ENCODE measurements at places on chromosomes 4 and X.
A peak's percentile ranks its signal among the peaks of the same experiment; 100 is the strongest.

- DNase-seq, result no peak
Observed at GRCh38 chr4:76637712-76638361, 202.8 kb downstream of the SHROOM3 start.

GRCh38 chr4:94240384-94240783 lies 32.7 kb downstream of the SMARCAD1 start:
- DNase-seq, result no peak

DNA sequence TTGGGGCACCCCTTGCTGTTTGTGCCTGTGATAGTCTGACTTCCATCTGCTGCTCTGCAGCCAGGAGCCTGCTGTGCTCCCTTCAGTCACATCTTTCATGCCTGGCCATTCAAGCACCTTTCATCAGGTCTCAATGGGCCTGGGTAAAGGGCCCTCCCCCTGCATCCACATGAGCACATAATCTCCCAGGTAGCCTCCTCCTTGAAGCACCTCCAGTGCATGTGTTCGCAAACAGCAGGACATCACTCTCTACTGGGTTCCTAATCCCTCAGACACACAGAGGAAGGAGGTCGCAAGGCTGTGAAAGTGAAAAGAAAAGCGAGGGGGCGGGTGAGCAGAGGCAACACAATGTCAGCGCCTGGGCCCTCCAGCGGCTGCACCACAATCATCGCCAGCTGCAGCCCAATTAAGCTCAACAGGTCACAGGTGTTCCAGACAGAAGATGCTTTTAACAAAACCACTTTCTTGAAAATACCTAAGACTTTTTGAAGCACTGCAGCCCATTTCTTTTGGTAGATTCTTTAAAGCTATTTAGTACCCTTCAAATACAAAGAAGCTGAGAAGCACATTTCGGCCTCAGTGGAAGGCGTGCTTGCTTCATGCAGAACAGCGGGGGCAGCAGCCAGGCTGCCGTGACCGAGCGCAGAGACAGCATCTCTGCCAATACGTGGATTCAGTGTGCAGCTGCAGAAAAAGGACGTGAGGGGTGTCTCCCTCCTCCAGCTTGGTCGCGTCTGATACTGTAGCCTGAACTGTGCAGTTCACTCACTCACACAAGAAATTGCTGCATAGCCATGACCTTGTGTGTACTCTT lies 92.2 kb upstream of the SPRY1 start:
- no peak for DNase-seq

DNA sequence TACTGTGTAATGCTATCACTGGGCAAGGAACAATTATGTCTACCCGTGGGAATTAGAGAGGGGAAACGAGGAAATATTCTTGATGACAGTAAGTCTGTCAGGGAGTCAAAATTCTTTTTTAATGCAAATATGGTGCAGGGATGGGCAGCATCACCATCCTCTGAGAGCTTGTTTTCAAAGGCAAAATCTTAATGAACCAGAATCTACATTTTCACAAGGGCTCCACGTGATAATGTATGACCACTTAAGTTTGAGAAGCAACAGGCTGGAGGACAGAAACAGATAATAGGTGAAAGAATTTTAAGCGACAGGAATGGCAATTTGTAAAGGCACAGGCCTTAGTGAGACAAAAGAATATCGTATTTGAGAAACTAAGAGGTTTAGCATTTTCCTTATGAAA lies 63.4 kb downstream of the CLOCK start:
- no peak for DNase-seq

DNA sequence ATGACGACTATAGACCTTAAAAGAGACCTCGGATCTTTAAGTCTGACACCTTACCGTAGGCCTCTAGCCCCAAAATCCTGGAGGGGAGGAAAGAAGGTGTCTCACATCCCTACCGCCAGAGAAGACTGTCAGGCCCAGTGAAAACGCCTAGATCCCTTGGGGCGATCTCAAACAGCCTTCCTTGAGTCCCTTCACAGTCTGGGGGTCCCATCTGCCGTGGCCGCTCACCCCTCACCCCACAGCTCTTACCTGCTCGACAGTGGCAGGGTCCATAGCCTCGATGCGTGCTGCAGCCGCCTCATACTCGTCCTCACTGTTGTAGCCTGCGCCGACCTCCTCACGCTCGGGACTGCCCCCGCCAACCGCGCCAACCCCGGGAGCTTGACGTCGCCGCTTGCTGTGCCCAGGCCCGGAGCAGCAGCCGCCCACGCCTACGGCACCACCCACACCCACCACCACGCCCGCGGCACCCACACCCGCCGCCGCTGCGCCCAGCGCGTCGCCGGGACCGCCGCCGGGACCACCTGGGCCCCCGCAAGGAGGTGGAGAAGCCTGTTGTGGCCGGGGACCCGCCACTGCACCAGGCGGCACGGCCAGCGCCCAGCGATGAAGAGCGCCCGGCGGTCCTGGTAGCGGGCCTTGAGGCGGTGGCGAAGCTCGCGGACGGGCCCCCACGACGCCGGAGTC lies 536 bp downstream of the OTUD5 start:
- no peak for DNase-seq

DNA sequence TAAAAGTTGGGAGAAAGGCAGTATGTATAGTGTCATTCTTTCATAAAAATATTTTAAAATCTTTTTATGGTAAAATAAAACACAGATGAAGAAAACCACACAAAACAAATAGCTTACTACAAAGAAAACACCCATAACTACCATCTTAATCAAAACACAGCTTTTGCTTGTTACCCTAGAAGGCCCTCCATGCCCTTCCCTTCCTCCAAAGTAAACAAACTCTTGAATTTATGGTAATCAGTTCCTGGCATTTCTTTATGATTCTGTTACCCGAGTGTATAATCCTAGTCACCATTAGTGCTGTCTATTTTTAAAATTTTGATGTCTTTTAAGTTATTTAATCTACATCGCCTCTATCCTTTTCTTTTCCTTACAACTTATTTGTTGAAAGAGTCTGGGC lies 170.9 kb downstream of the APBB2 start:
- DNase-seq, result no peak

DNA sequence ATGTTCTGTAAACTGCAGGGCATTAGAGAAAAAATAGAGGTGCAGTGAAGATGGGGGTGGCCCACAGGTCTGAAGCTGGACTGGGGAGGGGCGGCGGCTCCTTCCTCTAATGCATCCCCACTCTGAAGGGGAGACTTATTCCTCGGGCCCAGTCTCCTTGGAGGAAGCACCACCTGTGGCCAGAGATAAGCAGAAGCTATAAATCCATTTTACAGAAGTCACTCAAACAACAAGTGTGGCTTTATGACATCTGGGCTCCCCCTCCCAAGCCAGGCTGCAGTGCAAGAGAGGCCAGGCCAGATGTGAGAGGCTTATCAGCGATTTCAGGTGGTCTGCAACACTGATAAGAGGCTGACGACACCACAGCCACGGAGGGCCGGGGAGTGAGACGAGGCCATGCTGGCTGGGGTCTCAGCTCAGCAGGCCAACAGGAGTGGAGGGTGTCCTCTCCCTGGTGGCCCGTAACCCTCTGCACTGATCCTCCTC lies 15.8 kb downstream of the CYTL1 start:
- no peak for DNase-seq

DNA sequence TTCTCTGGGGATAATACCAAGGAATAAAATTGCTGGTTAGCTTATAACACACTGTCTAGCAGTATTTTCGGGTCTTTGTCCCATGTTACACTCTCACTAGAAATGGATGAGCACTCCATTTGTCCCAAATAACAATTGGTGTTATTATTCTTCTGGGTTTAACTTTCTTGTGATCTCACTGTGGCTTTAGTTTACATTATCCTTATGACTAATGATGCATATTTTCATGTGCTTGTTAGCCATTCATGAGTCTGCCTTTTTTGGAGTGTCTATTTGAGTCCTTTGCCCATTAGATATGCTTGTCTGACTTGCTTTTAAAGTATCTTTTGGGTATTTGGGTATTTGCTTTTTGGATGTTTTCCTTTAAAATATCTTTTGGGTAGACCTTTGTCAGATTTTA lies 372.9 kb upstream of the TENM3 start:
- no peak for DNase-seq

- DNase-seq, result no peak
Observed at GRCh38 chr4:122156819-122157218, 4.7 kb downstream of the BLTP1 start.

DNA sequence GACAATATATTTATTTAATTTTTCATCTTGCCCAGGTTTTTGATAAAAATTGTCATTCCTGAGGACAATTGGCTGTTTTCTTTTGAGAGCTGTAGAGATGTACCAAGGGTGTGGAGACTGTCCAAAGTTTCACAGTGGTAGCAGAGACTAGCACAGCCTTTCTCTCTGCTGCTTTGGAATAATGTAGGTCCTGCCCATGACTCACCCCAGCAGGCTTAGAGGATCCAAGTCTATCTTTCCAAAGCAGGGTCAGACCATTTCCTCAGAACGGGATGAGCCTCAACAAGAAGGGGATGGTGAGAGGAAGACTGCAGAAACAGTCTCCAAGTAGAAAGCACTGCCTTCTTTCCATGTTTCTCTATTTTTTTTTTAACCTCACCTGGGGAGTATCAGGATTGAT lies 131.5 kb upstream of the RPL34 start:
- DNase-seq, result no peak

DNA sequence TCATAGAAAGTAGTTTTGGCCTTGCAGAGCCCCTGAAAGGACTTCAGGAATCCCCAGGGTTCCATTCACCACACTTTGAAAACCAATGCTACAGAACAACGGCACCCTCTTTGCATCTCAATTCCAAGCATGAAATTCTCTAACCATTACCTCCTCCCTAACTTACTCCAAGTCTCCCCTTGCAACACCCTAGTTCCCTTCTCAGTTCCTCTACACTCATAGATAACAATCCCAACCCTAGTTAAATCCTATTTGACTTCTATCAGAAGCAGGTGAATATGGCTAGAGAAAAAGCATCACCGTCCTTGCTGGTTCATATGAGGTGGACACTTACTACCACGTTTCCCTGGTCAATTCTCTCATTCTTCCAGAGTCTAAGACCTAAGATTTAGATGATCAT lies 2.4 kb downstream of the RCHY1 start:
- no peak for DNase-seq

- DNase-seq, result no peak
Observed at GRCh38 chr4:157104541-157104940, 28.6 kb downstream of the GLRB start.

DNA sequence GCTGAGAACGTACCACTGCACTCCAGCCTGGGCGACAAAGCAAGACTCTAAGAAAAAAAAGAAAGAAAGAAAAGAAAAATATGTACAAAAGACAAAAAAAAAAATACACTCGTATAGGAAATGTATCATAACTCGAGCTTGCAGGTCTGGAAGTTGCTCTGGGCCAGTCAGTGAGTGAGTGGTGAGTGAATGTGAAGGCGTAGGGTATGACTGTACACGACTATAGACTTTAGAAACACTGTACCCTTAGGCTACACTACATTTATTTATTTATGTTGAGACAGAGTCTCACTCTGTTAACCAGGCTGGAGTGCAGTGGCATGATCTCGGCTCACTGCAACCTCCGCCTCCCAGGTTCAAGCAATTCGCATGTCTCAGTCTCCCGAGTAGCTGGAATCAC lies 29.4 kb downstream of the EVC2 start:
- DNase-seq, result no peak

DNA sequence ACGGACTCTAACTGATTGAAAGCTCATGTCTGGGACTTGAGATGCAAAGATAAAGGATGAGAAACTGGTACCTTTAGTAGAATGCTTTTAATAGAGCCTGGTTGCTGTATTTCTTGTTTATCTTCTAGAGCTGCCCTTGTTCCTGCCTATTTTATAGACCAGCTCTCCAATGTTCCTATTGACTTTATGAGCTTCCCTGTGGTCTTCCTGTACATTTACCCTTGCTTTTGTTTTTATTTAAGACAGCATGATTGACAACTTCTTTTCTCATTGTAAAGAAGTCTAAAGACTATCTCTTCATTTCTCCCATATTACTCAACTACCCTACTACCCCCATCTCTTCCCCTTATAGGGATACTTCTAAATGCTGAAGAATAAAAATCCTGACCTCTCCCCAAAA lies 174.7 kb downstream of the UGT8 start:
- DNase-seq, result no peak

DNA sequence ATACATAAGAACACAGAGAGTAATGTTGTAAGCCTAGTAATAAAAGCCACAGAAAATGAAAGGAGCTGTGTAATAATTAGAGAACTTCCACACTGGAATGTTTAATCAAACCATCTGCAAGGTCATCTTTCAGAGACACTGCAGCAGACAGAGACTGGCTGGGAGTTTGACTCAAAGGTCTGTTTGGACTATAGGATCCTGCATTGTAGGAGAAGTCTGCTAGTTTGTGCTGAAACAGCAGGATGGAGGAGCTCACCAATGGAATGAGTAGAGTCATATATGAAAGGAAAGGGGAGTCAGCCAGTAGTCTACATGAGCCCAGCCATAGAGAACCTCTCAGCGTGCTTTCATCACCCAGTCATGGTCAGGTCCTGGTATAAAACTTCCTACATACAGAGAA lies 4.5 kb upstream of the ACE2 start:
- no peak for DNase-seq

GRCh38 chrX:30065226-30065625 lies 150.1 kb upstream of the MAGEB2 start:
- no peak for DNase-seq

GRCh38 chr4:185778307-185778706 lies 33.7 kb downstream of the SORBS2 start:
- DNase-seq, result no peak

DNA sequence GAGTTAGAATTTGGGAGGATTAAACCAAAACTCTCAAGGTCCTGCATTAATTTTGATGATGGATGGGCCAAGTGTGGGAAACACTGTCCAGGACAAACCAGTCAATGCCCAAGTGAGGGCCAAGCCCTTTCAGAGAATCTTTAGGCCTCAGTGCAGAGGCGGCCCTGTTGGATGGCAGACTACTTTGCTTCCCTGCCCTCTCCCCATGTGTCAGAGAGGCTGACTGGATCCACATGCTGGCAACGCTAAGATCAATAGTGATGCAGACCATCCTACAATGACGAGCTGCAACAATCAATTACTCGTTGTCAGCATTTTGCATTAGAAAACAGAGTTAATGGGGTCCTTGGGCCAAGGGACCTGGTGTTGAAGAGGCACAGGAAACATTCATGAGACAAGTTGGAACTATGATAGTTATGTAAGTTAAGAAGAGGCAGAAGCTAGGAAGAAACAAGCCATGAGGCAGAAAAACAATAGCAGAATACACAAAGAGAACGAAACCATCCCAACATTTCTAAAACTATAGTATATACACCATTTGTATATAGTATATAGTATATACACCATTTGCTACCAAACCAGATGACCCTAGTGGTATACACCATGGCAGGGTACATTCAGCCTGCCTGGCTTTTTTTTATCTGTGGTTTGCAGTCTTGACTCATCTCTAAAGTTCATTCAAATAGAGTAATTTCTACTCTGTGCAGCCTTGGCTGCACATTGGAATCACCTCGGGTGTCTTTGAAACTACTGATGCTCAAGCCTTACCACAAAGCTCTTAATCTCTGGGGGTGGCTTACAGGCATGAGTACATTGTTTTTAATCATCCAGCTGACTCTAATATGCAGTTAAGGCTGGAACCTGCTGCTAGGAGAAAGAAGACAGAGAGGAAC lies 147.7 kb upstream of the GYPA start:
- no peak for DNase-seq

GRCh38 chrX:39149761-39150160 lies 348.5 kb downstream of the MID1IP1 start:
- DNase-seq, result peak; percentile 54

- no peak for DNase-seq
Observed at GRCh38 chr4:107283587-107284559, 247.8 kb upstream of the DKK2 start.

Measured in stimulated activated CD4-positive, alpha-beta T cell treated with anti-CD3 and anti-CD28 coated beads, TNF-alpha, amount 100 ng/mL, for 1 hour (primary cell).